ENCODE measurements at places on chromosomes 4 and X. TPM values are rescaled to one million over a fixed set of nuclear protein-coding genes. Genes with fewer than 3 reads are reported as not detected.

Gene CTAG1B
- not detected for total RNA-seq

Gene CLCN5
- 7.8 TPM for total RNA-seq

Gene SPARCL1
- 113 TPM for total RNA-seq

Gene AFF1
- 82.1 TPM for total RNA-seq

Gene SYP
- total RNA-seq = 147 TPM

Gene ADGRA3
- total RNA-seq = 25.7 TPM

Gene PDLIM3
- total RNA-seq = 5.2 TPM

Gene MRFAP1
- total RNA-seq = 307 TPM
